ENCODE measurements at places on chromosomes 6 and 20. TPM values are rescaled to one million over a fixed set of nuclear protein-coding genes. Genes with fewer than 3 reads are reported as not detected.

Gene BNIP5
- not detected for total RNA-seq

Gene TRAPPC3L
- not detected for total RNA-seq

Gene WRNIP1
- 16.5 TPM for total RNA-seq

DNA sequence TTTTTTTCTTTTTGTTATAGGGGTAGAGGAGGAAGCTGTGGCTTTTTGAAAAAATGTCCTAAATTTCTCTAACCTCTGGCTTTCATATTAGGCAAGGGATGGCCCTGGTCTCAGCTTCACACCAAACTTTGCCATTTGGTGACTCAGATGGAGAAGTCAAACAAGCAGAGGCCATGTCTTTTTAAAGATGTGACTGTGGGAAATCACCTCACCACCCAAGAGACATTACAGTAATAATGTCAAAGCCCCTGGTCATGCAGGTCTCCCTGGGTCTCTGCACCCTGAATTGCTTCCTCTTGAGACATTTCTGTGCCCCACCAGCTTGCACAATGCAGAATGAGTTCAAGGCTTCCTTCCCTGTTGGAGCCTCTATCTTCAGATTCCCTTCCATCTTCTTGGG is 39.5 kb upstream of the ADGRF5 start:
- DNase-seq = no peak

DNA sequence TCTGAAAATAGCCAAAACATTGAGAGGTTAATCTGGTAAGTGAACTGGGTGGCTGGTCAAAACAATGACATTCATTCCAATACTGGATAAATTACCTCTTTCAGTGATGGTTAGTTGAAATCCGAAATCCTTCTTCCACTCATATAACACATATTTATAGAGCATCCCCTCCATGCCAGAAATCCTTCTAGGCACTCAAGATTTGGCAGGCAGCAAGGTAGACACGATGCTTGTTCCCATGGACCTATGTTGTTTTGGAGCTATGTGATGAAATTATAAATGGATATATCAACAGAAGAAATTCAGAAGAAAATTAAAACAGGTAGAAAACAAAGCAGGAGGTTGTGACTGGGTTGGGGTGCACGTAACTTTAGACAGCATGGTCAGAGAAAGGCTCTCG is 26.3 kb upstream of the SNRPB2 start:
- no peak for DNase-seq

DNA sequence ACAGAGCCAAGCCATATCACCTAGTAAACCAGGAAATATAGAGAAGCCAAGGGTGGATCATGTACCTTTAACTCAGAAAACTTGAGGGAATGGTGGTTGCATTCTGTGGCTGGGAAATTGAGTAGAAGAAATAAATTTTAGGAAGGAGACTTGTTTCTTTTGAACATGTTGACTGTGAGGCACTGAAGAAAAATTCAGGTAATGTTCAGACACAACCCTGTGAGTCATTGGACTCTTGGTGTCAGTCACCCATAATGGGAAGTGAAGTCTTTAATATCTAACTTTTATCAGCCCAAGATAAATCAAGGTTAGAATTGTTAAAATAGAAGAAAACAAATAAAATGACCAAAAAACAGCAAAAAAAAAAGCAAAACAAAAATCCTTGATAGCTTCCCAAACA is 98.8 kb upstream of the GRIK2 start:
- DNase-seq = no peak

DNA sequence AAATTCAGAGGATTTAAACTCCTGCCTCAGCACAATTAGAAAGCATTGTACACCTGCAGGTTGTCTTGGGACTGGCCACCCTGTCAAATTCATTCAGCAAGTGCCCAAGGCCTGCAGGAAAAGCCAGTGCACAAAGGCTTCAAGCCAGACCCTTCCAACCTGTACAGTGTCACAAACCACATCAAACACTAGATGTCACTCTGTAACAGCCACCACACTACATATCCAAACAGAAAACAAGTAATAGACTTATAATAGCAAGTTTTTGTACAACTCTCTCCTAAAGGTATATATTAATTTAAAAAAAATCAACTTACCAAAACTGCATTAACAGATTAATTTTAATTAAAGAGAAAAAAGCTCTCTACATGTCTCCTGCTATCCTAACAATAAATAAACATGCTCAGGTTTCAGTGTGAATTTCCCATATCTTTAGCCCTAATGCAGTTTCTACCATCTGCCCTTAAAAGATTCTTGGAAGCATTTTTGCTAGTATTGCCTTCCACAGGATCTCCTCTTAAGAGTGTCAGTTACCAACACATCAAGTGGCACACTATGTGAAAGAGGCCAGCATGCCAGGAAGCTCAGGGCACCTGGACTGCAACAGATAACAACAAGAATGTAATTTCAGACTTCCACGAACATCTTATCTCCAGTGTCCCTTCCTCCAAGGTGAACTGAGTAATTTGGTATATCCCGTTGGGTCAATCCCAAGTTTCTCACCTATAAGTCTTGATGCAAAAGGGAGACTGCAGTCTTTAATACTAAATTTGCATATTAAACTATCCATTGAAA is 47.5 kb downstream of the RALGAPA2 start:
- no peak for DNase-seq

DNA sequence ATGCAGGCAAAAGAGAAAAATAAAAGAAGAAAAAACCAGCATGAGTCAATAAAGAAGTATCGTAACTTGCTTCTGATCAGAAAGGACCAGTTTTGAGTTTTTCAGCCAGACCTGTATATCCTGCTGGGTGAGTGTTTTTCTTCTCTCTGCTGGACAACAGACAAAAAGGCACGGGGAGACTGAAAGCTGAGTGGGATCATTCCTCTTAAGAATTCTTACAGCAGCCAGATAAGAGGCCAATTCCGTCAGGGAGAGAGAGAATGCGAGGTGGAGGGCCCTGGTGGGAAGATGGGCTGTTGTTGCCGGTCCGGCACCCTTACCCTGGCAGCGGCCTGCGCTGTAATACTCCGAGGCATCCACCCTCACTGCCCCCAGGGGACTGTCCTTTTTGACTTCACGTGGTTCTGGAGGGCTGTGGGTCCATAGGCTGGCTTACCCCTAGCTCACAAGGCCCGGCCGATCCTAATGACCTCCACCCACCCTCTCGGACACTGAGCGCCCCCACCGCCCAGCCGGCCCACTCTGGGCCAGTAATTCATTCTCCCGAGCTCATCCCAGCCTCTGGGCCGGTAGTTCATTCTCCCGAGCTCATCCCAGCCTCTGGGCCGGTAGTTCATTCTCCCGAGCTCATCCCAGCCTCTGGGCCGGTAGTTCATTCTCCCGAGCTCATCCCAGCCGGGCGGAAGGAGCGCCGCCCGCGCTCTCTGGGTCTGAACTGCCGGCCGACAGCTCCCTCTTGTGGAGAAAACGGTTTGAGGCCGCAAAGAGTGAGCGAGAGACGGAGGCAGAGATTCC is 118.3 kb upstream of the SIRPA start:
- DNase-seq = peak; percentile 85

DNA sequence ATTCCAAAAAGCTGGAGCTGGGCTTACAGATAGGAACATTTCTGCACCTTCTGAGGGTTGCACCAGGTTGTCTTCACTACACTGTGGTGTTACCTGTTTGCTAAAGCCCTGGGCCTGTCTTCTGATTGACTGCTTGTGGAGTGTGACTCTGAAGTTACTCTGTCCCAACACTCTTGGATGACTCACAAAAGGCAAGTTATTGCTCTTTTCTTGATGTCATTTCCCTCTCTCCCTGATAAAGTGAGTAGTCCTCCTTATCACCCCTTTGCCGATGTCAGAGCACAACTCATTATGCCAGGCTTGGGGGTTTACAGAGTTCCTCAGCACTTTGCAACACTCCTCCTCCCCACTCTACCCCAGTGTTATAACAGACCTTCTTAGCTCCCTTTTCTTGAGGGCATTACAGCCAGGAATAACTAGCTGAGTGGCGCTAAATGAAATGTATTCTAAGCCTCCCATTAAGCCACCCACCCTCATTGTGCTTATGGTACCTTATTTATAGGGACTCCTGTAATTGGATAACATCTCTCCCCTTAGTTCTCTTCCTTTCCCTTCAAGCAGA is 36.1 kb upstream of the NKX2-4 start:
- no peak for DNase-seq

DNA sequence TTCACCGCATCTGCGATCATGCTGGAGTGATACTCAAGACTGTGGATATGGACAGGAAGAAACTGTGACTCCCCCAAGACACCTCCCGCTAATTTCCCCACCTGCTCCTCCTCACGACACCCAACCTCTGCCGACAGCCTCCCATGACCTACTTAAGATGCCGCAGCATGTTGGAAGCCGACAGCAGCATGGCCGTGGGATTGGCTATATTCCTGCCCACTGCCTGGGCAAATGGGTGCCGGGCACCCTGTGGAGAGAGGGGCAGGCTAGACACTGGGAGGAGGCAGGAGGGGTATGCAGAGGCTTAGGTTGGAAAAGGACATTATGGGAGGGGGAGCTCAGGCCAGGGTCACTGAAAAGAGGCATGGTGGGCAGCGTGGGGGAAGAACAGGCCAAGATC is 4.5 kb downstream of the IDH3B start:
- no peak for DNase-seq

DNA sequence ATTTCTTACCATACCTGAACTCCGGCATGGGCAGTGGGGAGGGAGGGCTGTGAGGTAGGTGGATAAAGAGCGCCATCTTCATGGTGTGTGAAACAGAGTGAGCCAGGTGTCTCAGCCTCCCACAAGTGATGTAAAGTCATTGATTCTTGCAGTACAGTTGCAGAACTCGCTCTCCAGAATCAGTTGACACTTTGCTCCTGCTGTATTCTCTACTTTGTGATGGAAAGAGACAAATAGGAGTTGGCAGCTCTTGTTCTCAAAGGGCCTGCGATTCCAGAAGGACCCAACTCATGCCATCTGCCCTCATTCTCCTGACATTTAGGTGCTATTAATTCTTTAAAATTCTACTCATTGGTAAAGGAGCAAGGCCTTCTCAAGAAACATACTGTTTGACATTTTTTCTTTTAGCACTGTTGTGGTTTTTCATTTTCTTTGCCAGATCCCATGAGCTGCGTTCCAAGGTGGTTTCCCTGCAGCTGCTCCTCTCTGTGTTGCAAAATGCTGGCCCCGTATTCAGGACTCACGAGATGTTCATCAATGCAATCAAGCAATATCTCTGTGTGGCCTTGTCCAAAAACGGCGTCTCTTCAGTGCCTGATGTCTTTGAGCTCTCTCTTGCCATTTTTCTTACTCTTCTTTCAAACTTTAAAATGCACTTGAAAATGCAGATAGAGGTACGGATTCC is 49.3 kb downstream of the ARFGEF2 start:
- no peak for DNase-seq

DNA sequence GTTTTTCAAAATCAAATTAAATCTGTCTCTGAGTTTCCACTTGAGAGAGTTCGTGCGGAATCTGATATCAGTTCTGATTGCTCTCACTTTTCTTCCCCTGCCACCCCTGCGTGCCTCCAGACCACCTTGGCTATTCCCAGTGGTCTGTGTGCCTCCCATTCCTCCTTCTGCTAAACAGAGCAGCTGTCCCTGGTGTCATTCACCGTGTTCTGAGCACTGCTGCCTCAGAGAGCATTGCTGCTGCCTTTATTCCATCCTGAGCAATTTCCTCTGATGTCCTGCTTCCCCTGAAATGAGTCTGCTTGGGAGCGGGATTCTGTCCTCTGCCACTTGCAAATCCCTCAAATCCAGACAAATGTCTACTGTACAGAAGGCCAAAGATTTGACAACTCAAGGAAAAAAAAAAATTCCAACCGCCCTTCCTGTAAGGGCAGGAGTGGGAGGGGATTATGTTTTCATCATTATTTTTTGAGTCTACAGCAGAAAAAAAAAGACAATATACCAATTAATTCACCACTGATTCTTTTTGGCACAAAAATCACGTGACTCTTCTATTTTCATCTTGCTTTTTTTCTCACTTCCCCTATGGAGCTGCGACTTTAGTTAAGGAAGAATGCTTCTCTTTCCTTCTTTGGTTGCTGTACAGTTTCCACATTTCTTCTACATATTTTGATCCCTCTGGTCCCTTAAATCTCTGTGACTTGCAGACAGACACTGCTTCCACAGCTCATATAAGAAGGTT is 833.0 kb downstream of the EPHA7 start:
- no peak for DNase-seq

DNA sequence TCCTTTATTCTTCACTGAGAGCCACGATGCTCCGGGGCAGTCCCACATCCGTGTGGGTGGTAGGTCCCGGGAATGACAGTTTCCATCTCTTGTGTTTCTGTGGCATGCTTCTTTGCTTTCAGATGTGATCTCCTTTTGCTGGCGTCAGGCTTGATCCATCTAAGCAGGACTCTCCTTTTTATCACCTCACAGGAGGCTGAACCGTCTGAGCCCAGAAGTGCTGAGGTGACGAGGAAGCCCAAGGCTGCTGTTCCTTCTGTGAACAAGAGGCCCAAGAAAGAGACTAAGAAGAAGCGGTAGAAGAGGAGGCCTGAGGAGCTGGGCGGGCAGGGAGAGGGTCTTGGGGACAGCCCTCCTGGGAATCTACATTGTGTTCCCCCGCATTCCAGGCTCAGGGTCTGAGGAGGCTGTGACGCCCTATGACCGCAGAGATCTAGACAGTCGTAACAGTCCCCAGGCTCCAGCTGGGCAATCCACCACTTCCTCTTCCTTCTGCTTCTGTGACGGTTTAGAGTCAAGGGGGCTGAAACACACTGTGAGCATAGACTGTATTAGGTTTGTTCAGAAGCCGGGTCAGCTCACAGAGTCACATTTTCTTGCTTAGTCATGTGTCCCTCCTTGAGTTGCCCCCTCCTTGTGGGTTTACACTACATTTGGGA is 26.8 kb downstream of the MANBAL start:
- no peak for DNase-seq

GRCh38 chr6:3895805-3896204 is 46.6 kb downstream of the FAM50B start:
- DNase-seq = no peak

GRCh38 chr20:63325021-63325471 is 32.1 kb downstream of the COL20A1 start:
- no peak for DNase-seq

DNA sequence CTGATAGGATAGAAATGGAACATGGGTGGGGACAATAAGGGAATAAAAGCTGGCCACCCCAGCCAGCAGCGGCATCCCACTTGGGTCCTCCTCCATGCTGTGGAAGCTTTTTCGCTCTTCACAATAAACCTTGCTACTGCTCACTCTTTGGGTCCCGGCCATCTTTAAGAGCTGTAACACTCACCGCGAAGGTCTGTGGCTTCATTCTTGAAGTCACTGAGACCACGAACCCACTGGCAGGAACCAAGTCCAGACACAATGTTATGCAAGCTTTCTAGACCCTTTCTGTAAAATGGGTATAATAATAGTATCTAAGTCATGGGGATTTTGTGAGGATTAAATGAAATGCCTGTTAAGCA is 48.9 kb upstream of the EZR start:
- DNase-seq = no peak

GRCh38 chr6:30350524-30350923 is 5.6 kb downstream of the RPP21 start:
- no peak for DNase-seq

Data from left lobe of liver (tissue), 2 donors.